ENCODE measurements at places on chromosomes 12 and 14. TPM values are rescaled to one million over a fixed set of nuclear protein-coding genes. Genes with fewer than 3 reads are reported as not detected.

The L2HGDH gene
- total RNA-seq, result 14.7 TPM

The AHNAK2 gene
- total RNA-seq, result 0.02 TPM

The BEST3 gene
- not detected for total RNA-seq

The CCDC38 gene
- total RNA-seq, result not detected

The GPRC5D gene
- not detected for total RNA-seq

The NGDN gene
- total RNA-seq, result 84.5 TPM

The SLC4A8 gene
- 2.6 TPM for total RNA-seq

The INSM2 gene
- not detected for total RNA-seq

The COL2A1 gene
- total RNA-seq, result not detected

The GNG2 gene
- 126 TPM for total RNA-seq

The NELL2 gene
- total RNA-seq, result 16.4 TPM

The ZFHX2 gene
- total RNA-seq, result 2.2 TPM

The AICDA gene
- total RNA-seq, result not detected

The MYRFL gene
- not detected for total RNA-seq

DNA sequence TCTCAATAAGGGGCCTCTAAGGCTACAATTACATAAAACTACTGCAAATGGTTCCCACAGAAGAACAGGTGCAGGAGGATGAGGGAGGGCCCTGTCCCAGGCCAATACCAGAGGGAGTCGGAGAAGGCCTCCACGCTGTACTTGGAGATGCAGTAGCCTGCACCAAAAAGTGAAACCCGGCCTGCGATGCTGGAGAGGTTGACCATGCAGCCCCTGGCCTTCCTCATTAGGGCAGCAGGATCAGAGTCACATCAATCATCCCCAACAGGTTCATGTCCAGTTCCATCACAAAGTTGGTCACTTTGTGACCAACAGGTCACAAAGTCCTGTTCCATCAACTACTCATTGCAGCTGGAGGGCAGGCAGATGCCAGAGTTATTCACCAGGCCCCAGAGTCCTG lies 23.0 kb downstream of the ZBTB39 start:
- no peak for DNase-seq

DNA sequence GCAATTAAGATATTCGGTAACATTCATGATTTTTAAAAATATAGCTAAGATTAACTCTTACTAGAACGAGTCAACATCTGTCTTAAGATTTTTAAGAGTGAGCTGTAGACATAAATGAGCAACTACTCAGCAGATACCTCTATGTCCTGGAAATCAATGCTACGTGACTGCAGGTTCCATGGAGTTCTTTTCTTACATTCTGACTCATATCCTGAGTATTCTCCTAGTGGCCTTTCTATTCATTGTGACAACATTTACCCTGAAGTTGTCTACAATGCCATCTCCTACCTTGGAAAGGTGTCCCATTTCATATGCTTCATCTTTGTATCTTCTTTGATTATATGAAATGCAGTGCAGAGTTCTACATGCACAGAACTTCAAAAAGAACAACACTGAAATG lies 59.9 kb downstream of the PKP2 start:
- DNase-seq, result no peak

GRCh38 chr14:36773558-36773957 lies 111.9 kb downstream of the PAX9 start:
- no peak for DNase-seq

DNA sequence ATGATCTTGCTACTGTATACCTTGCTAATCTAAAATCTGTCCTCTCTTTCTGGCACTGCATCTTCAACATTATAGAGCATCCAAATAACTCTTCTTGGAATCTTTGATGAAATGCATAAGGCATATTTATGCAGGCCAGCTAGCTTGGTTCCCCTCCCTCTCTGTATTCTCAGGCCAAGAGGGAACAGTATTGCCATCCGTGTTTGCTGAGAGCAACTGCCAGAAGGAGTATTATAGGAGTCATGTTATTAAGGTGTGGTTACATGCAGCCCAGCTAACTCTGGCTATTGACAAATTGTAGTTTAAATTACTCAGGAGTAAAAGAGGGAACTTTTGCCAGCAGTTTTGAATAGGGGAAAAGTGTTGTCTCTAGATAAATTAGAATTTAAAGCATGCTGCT lies 309.3 kb upstream of the E2F7 start:
- no peak for DNase-seq

GRCh38 chr12:12563290-12563928 lies 746 bp upstream of the DUSP16 start:
- DNase-seq, result no peak

- DNase-seq, result no peak
Measured at GRCh38 chr14:96058576-96059200, 19.5 kb downstream of the C14orf132 start.

DNA sequence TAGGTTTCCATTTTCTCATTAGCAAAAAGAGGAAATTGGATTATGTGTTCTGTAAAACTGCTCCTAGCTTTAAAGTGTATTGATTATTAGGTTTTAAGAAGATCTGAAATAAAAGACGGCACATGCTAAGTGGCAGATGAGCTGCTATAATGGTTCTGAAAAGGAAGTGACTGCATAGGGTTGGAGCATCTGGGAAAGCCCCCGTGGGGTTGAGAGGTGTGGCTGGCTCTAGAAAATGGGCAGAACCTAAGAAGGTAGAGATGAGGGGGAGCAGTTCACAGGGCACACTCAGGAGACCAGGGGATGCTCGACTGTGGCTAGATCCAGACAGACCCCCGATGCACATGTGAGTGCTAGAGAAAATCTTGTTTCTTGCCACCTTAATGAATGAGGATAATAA lies 1.9 kb downstream of the IFNG-AS1 start:
- peak; percentile 48 for DNase-seq

- no peak for DNase-seq
Measured at GRCh38 chr12:128402486-128403243, 135.7 kb downstream of the TMEM132C start.

- DNase-seq, result no peak
Measured at GRCh38 chr12:46458500-46459102, 86.0 kb upstream of the SLC38A2 start.

- no peak for DNase-seq
Measured at GRCh38 chr14:65704850-65705249, 292.3 kb downstream of the FUT8 start.

DNA sequence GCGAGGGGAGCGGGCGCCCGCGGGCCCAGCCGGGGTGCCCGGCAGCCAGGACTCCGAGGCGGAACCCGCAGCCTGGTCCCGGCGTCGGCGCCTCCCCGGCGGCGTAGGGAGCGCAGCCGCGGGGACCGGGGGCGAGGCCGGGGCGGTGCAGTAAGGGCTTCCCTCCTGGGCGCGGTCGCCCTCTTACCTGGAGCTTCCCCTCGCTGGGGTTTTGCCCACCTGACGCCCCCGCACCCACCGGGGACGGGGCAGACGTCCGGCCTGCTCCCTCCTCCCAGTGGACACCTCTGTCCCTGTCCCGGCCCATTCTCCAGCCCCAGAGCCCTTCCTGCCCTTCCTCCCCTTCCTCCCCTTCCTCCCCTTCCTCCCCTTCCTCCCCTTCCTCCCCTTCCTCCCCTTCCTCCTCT lies 413 bp upstream of the TUBA1C start:
- DNase-seq, result no peak

DNA sequence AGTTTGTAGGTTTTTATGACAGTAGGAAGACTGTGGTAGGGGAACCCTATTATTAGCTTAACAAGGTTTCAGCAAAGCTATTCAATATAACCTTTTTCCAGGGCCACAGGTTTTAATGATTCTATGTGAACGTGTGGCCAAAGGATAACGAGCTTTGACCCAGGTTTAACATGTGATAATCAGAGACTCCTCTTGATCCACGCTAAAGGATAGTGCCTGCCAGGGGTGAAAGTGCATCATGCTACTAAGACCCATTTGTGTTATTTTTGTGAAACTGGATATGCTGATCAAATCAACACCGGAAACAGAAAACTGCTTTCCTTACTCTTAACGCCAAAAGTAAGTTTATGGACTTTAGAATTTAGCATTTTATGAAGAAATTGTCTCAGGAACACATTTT lies 909 bp upstream of the TAOK3 start:
- DNase-seq, result no peak

DNA sequence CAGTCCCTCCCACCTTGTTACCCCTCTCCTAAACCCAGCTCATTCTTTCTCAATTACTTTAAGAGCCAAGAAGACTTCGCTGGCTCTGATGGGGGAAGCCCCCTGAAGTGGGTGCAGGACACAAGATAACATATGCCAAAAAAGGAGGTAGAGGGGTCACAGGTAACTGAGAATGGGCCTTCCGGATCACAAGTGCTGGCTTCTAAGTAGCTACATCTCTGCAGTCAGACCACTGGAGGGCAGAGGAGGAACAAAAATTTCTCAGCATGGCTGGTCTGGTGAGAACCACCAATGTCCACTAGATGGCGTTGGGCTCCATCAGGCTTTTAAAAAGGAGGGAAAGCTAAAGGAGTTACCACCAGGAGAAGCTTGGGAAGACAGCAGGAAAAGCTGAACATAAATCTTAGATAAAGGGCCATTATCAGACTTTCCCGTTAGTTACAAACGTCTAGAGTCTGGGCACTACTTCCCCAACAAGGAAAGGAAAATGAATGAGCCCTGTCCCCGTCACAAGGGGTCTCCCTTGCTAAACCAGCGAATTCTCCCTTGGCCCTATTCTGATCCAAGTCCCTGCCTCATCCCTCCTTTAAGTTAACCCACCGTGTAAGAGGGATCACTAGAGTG lies 11.6 kb upstream of the CDH24 start:
- peak; percentile 65 for DNase-seq

DNA sequence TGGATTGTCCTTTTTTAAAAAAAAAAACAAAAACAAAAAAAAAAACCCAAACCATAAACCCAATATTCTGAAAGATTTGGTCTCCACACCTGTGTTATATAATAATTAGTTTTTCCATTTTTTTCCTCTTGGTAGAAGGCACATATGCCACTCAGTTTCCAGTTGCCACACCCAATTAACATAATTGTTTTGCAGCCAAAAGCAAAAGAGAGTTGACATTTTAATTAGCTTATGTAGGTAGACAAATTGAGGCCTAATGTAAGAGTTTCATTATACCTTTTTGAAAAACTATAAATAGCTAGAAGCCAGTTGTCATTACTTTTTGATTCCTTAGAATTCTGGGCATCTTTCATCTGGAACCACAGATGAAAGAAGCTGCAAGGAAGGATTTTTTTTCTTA lies 21.0 kb downstream of the PTPN11 start:
- DNase-seq, result no peak

- DNase-seq, result no peak
Measured at GRCh38 chr12:31496257-31496656, 94.7 kb downstream of the DENND5B start.

DNA sequence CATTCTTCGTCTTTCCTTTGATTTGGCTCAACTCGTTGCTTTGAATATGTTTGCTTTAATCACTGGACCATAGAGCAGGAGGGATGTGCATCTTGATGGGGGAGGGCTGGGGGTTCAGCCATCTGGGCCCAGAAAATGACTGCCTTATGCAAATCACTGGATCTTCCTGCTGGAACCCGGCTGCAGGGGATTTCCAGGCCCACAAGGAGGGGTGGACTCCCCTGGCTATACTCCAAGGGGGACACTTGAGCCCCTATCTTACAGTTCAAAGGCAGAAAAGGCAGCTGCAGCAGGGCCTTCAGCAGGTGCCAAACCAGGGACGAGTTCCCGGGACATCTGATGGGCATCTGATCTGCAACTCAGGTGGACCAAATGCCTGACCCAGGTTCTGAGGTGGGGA lies 122.5 kb downstream of the DICER1 start:
- DNase-seq, result no peak

GRCh38 chr12:11832093-11832492 lies 182.6 kb downstream of the ETV6 start:
- no peak for DNase-seq

DNA sequence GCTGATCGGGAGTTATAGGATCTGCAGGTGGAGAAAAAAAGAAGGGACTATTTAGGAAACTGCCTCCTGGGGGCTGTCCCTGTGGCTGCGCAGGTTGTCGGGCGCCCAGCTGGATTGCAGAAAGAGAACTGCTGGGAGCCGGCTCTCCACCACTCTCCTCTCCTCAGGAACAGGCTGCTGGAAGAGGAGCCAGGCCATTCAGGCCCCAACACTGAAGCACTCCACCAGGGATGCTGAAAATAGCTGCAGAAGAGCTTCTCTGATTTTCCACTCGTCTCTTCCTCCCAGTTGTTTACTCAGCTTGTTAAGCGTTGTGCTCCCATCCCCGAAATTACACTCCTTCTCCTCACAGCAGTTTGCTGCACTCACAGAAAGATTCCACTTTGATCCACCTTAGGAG lies 347.3 kb downstream of the GLT1D1 start:
- no peak for DNase-seq

- DNase-seq, result no peak
Measured at GRCh38 chr12:1104088-1104800, 113.2 kb downstream of the ERC1 start.

DNA sequence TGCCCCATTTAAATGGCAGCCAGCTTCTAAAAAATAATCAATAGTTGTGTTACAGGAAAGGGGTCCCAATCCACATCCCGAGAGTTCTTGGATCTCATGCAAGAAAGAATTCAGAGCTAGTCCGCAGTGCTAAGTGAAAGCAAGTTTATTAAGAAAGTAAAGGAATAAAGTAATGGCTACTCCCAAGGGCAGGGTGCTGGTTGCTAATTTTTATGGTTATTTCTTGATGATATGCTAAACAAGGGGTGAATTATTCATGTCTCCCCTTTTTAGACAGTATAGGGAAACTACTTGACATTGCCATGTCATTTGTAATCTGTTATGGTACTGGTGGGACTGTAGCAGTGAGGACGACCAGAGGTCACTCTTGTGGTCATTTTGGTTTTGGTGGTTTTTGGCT lies 591.3 kb downstream of the LRFN5 start:
- no peak for DNase-seq

DNA sequence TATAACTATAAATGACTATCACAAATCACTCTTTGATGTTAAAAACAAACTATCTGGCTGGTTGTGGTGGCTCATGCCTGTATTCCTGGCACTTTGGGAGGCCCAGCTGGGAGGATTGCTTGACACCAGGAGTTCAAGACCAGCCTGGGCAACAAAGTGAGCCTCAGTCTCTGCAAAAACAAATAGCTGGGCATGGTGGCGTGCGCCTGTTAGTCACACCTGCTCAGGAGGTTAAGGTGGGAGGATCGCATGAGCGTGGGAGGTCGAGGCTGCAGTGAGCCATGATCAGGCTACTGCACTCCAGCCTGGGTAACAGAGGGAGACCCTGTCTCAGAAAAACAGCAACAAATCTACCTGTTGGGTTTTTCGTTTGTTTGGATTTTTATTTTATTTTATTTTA lies 5.4 kb downstream of the TXNRD1 start:
- DNase-seq, result no peak

DNA sequence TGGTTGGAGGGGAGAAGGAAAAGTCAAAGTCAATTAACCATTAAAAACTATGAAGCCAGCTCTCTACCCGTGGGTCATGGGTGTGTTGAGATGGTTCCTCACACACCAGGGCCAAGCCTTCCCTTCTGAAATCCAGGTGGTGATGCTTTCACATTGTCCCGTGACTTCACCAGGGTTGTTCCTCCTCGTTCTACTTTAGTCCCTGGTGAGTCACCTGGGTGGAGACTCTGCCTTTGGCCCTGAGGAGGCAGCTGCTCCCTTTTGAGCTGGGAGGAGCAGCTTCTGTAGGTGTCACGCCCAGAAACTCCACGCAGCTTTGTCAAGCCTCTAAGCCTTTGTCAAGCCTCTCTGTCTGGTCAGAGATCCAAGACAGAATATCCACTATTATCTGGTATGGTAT lies 348.3 kb downstream of the BMP4 start:
- no peak for DNase-seq
